ENCODE measurements at places on chromosomes 12 and 14.

GRCh38 chr14:37251775-37252174 is 54.0 kb downstream of the MIPOL1 start:
- DNase-seq = no peak

GRCh38 chr14:89237921-89238529 is 179.0 kb downstream of the FOXN3 start:
- DNase-seq = no peak

DNA sequence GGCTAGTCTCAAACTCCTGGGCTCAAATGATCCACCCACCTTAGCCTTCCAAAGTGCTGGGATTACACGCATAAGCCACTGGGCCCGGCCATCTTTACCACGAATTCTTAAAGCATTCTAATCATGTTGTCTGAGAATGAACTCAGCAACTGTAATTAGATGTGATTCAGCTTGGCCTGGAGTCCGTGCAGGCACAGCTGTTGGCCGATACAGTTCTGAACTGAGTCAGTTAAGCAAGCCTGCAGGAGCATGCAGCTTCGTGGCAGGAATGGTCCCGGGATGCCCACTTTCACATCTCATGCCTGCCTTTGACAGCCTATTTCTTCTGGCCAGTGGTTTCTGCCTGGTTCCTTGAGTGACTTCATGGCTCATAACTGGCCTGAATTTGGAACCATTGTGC is 194.1 kb downstream of the ANO6 start:
- DNase-seq = no peak

DNA sequence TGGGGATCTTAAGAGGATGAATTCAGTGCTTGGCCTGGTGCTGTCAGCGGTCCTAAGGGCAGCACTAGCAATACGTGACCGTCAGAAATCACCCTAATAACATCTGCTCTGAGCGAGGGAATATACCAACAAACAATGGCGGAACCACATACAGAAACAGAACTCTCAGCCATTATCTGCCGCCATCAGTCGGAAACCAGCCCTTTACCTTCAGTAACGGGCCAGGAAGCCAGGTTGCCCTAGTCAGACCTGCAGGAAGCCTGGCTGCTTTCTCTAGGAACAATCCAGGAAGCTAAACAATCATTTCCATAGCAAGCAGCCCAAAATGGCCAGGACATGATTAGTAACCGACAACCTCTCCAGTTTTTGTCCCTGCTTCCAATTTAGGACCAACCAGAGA is 5.6 kb downstream of the CDCA4 start:
- DNase-seq = no peak

DNA sequence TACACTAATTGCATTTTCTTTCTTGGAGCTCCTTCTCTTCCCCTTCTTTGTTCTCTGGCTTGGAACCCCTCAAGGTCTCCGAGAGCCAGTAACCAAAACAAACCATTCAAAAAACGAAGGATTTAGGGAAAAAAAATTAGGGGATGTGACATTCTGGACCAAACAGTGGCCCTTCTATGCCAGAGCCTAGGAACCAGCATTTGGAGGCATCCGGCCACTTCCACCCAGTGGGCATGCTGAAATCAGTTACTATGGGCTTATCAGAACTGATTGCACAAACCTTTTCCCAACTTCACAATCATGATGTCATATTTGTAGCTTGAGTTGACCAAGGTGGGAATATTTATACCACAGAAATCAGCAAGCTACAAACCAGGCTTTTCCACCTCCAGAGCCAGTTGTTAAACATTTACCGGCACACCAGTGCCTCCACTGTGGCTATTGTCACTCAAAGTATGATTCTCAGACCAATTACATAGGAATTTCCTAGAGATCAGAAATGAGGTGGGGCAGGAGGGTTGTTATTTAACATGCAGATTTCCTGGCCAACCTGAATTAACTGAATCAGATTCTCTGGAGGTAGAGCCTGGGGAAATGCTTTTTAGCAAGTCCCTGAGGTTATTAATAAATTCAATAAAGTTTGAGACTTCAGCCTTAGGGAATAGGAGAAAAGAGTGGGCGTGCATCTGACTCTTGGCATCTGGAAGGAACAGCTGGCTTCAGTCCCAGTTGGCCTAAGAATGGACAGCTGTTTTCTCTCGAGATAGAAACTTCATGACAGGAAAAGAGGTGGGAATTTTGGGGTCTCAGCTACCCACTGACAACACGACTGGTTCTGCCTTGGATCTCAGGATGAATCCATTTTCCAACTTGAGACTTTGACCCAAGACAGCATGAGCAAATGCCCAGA is 273.9 kb downstream of the ZFP36L1 start:
- no peak for DNase-seq

Measured in GM12892 (cell line).